ENCODE measurements at places on chromosomes 12 and 14.

- DNase-seq = no peak
Observed at GRCh38 chr14:71661441-71661840, 270.8 kb upstream of the RGS6 start.

DNA sequence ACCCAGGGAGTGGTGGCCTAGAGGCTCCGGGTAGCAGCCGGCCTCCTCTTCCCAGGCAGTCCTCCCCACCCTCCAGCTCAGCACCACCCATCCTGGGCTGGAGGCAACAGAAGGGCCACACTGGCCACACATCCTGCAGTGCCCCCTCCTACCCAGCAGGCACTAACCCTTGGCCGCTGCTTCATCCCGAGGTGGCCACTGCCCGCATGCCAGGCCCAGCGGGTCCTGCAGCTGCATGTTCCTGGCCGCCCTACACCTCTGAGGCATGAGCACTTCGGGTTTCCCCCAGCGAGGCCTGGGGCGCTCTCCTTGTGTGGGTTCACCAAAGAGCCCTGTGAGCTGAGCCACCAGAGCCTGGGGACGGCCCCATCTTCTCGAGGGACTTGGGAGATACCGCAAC lies 61.4 kb downstream of the CCNK start:
- no peak for DNase-seq

- DNase-seq = no peak
Observed at GRCh38 chr14:52235434-52235833, 32.1 kb upstream of the PTGDR start.

GRCh38 chr12:122473543-122474323 lies 27.0 kb downstream of the ZCCHC8 start:
- DNase-seq = no peak

- no peak for DNase-seq
Observed at GRCh38 chr12:40351976-40352375, 127.2 kb downstream of the LRRK2 start.

- DNase-seq = no peak
Observed at GRCh38 chr12:76236640-76237039, 111.6 kb downstream of the BBS10 start.

DNA sequence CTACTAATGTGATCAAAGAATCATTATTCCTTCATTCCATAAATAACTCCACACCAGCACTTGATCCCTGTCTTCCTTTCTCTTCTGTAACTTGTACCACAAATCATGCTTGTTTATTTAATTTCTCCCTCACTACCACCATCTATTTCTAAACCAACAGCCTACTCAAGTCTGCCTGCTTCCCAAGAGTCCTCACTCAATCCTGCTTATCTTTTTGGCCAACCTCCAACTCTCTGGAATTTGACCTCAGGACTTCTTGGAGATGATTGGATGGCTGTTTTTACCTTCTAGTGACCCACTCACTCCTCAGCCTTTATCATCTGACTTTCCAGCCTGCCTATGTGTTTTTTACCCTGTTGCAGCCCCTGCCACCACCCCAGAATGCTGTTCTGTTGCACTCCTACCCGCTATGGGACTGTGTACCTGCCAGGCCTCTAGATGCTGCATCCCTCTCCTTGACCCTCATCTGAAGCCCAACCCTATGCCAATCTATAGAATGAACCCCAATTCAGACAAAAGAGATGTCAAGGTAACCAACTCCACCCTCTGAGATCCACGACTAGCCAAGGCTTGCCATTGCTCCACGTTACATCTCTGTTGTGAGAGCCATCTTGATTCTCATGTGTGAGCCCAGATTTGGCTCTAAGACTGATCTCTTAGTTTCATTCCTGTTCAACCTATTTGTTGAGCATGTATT lies 150.2 kb upstream of the PLEKHG7 start:
- DNase-seq = no peak

DNA sequence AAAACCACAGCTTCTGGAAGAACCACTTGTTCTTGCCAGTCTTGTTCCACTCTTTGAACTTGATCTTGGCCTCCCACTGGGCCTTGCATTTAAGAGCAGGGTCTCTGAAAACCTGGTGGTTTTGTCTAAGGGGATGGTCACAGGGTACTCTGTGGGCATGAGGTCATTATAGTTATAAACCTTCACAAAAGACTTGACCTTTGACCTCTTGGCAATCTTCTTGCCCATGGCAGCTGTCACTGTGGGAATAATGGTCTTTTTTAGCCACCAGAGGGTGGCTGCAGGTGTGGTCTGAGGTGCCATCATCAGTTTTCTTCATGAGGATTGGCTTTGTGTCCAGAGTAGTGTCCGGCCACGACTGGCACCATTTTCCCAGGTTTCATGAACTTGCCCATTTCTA lies 9.1 kb downstream of the ATP6V0A2 start:
- no peak for DNase-seq

- no peak for DNase-seq
Observed at GRCh38 chr14:101507836-101508150, 53.5 kb upstream of the DIO3 start.

DNA sequence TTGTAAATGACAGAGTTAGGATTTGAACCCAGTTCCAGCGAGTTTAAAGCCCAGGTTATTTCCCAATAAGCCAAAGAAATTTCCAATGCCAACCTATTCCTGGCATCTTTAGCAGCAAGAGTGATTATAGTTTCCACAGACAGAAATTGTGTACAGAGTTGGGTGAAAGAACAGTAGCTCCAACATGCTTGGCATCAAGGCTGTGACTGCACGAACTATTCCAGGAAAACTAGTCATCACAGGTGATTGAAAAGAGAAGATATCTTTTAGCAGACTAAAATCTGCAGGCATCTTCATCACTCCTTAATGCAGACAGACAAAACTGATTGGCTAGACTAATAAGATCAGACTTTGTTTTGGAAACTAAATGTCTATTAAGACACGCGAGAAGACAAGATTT lies 262.7 kb upstream of the PLEKHG7 start:
- no peak for DNase-seq

GRCh38 chr14:70707138-70708038 lies 65.7 kb downstream of the TTC9 start:
- DNase-seq = peak; percentile 75

- no peak for DNase-seq
Observed at GRCh38 chr12:69130064-69130463, 109.3 kb upstream of the CPSF6 start.

GRCh38 chr12:46371718-46372543 lies 642 bp downstream of the SLC38A2 start:
- no peak for DNase-seq

GRCh38 chr14:71686677-71687076 lies 245.6 kb upstream of the RGS6 start:
- DNase-seq = no peak

DNA sequence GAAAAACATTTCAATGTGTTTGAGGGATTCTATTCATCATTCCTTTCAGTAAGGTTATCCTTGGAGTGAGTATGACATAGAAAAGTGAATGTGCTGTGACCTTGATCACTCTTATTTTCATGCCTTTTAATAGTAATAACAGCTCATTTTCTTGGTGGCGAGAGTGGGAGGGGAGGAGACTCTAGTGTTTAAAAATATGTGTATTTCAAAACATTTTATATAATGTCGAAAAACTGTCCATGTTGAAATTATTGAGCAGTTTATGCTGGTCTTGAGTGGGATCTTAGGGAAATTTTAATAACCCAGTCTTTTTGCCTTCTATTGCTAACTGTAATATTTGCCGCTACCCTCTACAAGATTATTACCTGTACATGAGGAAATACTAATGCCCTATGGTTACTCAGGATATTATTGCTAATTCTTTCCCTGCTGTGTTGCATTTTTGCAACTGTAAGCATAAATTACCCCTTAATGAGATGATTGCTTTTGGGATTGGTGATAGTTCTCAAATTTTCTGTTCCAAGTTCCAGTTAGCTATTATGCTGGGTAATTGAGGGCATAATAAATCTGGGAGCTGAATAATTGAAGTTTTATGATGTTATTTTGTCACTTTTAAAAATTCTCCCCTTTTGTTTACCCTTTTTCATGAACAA lies 21.9 kb downstream of the ATF7IP start:
- DNase-seq = no peak

GRCh38 chr14:28323951-28324741 lies 442.4 kb upstream of the FOXG1 start:
- no peak for DNase-seq

DNA sequence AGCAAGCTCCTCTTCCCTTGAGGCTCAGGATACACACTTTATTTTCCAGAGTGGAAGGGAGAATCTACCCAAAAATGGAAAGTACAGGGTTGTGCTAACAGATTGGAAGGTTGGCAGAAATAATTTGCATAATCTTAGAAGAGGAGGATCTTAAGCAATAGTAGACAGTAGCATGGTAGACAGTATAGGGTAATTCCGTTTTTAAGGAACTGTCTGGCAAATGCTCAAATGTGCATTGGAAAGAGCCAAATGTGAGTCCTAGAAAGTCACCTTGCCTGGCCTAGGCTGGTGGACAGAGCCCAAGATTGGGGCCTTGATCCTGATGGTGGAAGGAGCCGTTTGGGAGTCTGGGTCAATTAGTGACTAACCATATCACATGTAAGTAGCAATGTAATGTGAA lies 13.1 kb upstream of the CARMIL3 start:
- no peak for DNase-seq

DNA sequence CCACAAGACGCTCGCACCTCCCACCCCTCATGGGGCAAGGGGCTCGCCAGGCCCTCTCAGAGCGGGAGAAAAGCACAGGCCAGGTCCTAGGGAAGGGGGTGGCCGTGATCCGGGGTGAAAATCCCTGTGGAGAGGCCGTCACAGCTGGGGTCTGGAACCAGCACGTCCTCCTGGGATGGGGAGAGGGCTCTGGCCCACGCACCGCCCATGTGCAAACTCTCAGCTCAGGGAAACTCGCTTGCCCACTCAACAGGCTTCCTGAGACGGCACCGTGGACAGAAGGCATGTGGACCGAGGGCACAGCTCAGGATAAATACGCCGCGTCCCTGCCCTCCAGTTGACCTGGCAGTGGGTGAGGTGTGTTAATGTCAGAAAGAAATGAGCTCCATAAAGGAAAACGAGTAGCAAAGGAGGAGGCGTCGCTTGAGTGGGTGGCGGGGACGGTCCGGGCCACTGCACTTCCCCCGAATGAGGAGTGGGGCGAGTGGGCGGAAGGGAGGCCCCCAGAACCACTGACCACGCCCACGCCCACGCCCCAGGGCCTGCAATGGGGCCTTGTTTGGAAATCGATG lies 57.6 kb upstream of the GALNT9 start:
- no peak for DNase-seq

- no peak for DNase-seq
Observed at GRCh38 chr12:94073441-94074051, 74.8 kb upstream of the PLXNC1 start.

GRCh38 chr14:64074961-64075612 lies 219.1 kb downstream of the ESR2 start:
- peak; percentile 75 for DNase-seq

DNA sequence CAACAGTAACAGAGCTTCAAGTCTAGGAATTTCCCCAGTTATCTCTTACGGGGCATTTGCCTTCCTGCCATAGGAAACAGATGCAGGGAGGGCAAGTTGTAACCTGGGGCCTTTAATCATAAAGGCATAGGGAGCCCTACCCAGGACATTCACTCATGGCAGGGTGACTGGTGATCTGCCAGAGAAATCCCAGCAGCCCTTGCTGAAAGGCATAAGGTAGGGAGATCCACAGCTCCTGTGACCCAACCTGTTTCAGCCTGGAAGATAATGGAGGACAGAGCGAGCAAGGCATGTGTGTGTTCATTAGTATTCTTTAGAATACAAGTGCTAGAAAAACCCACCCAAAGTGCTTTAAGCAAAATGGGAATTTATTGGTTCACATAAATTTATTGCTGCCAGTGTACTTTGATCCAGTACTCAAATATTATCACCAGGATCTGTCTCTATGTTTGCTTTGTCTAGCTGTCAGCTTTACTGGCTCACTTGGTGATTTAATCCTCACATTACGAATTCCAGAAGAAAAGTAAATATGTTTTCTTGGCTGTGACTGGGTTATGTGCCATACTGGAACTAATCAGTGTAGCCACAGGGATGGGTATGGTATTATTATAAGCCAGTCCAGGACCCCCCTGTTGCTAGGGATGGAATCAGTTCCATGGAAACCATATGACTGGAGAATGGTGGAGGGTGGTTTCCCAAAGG lies 21.1 kb upstream of the AKAP6 start:
- no peak for DNase-seq

GRCh38 chr12:106392759-106393158 lies 35.2 kb downstream of the POLR3B start:
- DNase-seq = no peak

GRCh38 chr12:81332054-81332453 lies 254.2 kb downstream of the ACSS3 start:
- DNase-seq = no peak

DNA sequence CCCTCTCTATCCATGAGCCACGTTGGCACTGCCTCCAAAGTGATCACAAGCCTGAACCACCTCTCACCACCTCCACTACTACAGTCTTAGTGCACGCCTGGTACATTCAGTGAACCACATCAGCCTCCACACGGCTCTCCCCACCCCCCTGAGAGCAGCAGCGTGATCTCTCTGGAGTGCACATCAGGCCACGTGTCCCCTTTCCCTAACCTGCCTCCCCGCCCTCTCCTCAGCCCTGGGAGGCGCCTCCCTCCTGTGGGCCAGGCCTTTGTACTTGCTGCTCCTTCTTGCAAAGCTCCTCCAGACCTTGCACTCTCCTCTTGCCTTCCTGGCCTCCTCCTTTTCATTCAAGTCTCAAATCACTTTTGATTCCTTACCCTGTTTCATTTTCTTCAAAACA lies 49.8 kb downstream of the SLC6A12 start:
- DNase-seq = no peak

GRCh38 chr12:26247873-26248272 lies 52.5 kb downstream of the SSPN start:
- no peak for DNase-seq

DNA sequence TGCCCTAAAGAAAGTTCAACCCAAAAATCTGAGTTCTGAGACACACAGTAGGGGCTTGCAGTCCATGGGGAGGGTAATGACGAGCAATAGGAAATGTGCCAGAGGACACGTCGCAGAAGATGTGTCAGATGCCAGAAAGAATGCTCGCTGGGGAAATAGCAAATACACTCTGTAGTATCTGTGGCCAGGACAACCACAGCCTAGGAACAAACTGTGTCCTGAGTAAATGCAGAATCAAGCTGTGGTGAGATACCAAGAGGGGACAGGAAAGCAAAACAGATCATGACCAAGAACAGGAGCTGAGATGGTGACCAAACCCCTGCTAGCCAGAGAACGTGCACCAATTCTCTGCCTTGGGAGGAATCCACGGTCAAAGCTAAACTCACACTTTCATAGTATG lies 9.1 kb downstream of the CRACR2A start:
- DNase-seq = no peak

GRCh38 chr12:69501154-69501895 lies 31.1 kb downstream of the FRS2 start:
- DNase-seq = no peak

GRCh38 chr12:63103494-63104131 lies 47.4 kb downstream of the AVPR1A start:
- DNase-seq = peak; percentile 27

DNA sequence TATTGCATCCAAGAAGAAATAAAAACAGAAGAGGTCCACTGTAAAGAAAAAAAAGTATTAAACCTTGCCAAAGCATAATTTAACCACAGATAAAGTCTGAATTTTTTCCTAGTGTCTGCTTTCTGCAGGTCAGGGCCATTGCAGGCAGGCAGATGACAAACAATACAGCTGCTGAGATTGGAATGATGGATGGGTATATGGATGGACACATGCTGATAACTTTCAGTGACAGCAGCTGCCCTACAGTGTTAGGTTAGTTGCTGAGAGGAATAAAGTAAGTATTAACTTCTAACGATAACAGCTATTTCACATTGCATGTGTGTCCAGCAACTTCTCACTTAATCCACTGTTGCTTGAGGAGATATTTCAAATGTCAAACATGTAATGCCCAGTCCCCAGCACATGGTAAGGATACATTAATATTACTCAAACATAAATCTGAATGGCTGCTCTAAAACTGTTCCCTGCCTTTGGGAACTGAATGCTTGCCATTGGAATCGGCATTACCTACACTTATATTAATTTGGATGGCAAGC lies 515.3 kb downstream of the RMST start:
- DNase-seq = no peak

All from HTR-8/SVneo (cell line).